NCI-H446 (cell line): ENCODE measurements at places on chromosomes 2 and 18.
A peak's percentile ranks its signal among the peaks of the same experiment; 100 is the strongest.

- DNase-seq: no peak
Observed at GRCh38 chr18:31225668-31226067, 63.0 kb upstream of the DSC1 start.

GRCh38 chr2:133422931-133423351 lies 145.3 kb downstream of the NCKAP5 start:
- no peak for DNase-seq

DNA sequence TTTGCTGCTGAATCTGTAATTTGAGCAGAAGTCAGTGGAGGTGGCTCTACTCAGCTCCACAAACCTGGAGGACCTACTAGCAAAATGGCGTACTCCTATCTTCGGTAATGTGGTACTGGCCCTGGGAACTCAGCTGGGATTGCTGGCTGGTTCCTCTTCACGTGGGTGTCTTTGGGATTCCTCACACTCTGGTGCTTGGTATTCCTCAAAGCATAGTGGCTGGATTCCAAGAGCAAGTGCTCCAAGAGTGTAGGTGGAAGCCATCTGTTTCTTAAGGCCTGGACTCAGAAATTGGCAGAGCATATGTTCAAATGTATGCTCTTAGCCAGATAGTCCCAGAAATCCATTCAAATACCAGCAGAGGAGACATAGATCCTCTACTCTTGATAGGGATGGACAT lies 281.9 kb upstream of the CDH7 start:
- peak; percentile 99 for DNase-seq

DNA sequence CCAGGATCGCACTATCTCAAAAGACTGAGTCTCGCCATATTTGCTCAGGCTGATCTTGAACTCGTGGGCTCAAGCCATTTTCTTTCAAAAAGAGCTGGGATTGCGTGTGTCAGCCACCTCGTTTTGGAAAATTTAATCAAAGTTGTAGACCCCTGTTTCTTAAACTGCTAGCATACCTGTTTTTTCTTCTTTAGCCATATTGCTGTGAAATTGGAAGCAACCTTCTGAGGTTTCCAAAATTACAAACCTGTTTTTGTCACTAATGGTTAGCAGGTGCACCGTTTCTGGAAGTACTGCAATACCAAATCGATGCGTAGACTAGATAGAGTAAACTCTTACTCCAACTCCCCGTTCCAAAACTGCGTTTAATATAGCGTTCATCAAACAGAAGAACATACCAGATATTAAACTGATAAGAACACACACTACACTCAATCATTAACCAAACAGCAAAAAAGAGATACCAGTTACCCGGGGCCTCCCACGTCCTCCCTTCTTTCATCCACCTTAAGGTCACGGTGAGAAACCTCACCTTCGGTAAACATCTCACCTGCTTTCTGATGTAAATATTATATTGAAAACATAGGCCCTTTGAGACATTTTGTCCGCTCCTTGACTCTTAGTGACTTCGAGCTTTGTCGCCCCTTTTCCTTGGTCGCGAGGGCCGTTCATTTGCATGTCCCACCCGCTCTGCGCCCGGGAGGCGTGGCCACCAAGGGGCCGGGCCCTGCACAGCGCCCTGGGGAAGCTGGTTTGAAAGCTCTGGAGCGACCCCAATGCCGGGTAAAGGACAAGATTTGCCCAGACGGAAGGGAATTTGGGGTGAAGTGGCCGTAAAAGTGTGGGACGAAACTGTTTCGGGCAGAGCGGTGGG lies at the start of gene RNU2-63P:
Gene RNU2-63P (minus strand): TSS at position 462 of the 874 bp plus-strand sequence.
- peak; percentile 81 for DNase-seq

- peak; percentile 34 for DNase-seq
Observed at GRCh38 chr18:68177807-68178702, 536.9 kb downstream of the TMX3 start.

DNA sequence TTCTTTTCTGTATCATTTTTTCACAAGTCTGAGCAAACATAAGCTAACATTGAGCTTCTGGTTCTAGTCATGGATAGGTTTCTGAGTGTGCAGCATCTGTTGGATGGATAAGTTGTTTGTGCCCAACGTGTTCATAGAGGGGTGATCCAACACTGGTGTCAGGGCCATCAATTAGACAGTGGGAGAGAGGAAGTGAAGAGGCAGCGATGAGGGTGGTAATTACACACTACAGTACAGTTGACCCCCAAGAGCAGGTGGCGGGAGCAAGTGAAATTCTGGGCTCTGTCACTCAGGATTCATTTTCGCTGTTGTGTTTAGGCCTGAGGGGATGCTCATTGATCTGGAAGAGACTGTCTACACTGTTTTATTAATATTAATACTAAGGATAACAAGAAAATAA lies 180.0 kb upstream of the CXCR4 start:
- no peak for DNase-seq

DNA sequence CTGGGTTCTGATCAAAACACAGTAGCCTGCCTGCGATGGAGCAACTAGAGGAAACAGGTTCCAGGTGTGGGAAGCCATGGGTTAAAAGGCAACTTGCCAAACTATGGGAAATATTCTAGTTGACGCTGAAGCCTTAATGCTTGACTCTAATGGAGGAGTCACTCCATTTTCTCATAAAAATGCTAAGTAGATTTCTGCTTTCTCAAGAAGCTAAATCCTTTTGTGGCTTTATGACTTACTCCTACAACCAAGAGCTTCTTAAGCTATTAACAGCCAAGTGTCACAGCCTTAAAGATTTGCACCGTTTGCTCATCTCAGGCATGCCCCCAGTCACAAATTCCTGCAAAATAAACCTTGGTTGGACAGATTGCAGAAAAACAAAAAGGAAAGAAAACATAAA lies 25.2 kb downstream of the ANKRD44 start:
- DNase-seq: no peak

GRCh38 chr2:173803449-173803848 lies 161.7 kb downstream of the SP3 start:
- DNase-seq: no peak
